ENCODE measurements at places on chromosomes 3 and 15.

DNA sequence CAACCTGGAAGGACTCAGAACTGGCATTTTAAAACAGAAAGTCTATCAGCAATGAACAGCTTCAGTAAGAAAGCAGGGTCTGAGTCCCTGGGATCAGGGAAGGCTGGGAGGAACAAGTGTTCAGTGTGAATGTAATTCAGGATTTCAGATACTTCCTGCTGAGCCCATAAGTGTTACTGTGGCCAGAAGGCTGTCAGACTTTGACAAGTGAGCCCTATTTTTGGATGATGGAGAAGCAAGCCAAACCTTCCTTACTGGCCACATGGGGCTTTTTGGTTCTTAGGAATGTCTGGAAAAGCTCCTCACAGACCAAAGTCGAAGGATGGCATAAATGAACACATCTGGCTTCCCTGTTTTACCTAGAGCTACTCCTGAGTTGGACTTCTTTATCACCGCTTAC is 157.2 kb downstream of the BBX start:
- no peak for DNase-seq

DNA sequence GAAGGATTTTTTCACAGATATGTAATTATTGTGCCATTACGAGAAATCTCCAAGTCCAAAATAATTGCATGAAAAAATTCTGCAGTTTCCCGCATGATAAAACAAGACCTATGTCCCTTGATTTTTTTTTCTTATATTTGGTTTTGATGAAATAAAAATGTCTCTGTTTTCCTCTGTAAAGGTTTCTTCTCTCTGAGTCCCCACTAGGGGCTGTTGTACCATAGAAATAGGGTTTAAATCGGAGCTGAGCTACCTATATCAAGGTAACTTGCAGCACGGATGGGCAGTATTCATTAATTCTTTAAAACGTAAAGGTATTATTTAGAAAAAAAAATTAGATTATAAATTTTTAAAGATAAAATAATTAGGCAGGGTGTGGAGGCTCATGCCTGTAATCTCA is 66.6 kb upstream of the IGF1R start:
- DNase-seq = no peak

GRCh38 chr3:127164615-127165014 is 28.3 kb upstream of the PRR23E start:
- no peak for DNase-seq

- DNase-seq = no peak
These were observed 226.9 kb downstream of the CACNA2D3 start for GRCh38 chr3:54349231-54349652.

DNA sequence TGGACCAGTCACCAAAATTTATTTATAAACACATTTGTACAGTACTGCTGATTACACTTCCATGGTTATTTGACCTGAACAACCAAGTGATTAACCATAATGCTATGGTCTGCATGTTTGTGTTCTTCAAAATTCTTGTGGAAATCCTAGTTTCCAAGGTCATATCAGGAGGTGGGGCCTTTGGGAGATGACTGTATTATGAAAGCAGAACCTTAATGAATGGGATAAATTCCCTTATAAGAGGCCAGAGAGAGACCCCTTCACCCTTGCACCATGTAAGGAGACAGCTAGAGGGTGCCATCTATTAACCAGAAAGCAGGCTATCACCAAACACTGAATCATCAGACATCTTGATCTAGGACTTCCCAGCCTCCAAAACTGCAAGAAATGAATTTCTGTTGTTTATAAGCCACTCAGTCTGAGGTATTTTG is 1.9 kb downstream of the SCAPER start:
- DNase-seq = no peak

- DNase-seq = no peak
These were observed 259.1 kb downstream of the OPA1 start for GRCh38 chr3:193851941-193852674.

DNA sequence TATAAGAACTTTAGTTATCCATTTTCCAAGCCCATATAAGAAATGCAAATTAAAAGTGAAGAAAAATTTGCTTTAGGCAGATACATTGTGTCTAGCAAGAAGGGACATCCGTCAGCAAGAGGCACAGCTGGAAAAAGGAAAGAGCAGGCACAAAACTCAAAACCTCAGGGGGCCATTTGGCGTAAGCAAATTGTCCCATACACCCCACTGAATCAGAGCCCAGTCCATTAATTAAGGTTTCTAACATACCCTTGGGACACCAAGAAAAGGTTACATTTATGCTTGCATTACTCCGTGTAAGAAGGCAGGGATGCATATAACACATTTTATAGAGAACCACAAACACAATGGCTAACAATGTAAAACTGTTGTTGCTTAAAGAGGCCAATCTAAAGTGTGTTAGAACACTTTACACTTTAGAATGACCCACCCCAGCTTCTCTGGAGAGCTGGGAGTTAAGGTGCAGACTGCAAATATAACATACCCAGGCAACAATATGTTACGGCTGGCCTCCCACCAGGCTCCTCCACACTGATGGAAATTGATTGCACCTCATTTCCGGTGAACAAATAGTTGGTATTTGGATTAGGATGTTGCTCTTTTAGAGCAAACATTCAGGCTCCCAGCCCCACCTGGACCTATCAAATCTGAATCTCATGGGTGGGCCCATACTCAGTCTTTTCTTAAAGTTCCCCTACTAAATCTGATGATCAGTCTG is 23.2 kb downstream of the SEMA5B start:
- DNase-seq = no peak

DNA sequence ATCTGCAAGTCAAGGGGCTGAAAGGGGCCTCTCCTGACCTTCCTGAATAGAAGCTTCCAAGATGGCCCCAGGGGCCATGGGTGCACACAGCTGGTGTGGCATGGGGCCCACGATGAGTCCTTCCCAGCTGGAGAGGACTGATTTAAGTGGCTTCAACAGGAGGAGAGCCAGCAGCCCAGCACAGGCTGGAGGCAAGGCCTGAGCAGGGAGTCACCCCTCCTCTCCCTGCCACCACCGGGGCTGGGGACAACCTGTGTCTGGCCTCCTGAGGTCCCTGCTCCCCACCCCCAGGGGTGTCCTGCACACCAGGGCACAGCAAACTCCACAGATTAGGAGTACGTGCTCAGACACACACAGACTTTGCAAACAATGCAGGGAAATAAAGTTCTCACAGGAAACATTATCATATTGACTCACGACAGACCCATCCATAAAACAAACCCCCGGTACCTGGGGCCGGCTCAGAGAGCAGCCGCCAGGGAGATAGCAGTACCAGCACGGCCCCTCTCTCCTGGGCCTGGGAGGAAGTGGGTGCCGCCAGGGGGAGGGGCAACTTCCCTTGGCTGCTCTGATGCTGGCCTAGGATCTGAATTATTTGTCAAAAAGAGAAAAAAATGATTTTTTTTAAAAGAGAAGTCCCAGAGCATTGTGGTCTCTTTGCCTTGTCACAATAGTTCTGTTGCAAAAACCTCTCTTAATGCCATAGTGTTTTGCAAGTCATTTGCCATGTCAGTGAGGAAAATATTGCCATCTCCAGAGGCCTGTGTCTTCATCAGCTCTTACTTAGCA is 21.9 kb upstream of the TSEN2 start:
- DNase-seq = no peak

DNA sequence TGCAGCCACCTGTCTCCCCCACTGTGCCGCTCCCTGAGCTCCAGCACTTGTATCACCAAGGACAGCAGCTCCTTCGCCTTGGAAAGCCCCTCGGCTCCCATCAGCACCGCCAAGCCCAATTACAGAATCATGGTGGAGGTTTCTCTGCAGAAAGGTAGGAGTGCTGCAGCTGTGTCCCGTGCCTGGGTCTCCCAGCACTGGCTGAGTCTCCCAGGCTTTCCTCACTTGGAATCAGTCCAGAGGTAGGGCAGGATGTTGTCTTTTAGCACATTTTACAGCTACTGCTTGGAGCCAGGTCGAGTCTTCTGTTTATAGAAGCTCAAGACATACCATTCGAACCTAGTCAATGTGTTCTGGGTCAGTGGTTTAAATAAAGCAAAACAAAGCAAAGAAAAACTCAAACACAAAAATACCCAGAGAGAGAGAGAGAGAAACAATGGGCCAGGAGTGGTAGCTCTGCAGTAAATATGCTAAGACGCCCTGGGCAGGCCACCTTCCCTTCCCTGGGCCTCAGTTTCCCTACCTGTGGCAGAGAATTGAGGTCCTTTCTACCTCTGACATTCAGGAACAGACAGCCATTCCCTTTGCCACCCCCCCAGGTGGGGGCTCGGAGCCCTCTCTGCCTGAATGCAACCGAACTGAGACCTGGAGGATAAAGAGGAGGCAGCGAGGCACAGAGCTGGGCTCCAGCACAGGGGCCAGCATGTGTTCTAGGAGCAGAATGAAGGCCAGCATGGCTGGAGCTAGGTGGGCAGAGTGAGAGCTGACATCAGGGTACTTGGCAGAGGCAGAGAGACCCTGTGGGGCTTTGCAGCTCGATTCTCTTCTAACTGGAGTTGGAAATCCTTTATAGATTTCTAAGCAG is 44.1 kb downstream of the STARD5 start:
- DNase-seq = no peak

DNA sequence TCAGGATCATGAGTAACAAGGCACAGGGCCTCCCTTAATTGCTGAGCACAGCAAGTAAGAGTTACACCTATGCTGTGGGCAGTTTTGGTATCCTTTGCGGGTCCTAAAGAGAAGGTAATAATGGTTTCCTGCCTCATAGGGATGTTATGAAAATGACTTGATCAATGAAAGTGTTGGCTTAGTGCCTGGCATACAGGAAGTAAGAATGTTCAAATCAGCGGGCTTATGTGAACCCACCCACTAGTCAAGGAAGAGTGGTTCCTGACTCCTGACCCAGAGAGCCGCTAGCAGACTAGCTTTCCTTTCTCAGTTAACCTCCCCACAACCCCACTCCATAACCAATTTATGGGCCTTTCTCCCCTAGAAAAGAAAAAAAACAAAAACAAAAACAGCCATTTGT is 5.2 kb upstream of the ADAMTS9 start:
- no peak for DNase-seq

DNA sequence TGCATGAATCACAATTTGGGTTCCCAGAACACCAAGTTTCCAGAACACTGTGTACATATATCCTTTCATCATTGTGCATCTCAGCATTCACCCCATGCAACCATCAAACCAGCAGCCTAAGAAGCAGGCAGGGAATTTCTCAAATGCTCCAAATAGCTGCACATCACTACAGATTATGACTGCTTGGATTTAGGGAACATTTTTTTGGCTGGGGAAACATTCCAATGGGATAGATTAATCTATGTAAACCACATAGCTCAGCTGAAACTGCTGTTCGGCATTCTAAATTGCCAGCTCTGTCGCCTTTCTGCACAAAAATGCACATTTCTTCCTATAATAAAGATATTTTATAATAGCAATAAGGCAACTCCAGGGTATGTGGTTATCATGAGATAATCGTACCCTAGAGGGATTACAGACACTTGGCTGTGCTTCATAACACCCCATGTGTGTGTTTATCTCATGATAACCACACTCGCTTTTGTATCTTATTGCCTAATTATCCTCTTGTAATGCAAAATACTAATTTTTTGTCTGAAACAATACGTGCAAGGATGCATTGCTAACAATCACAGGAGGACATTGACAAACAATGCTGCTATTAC is 483.7 kb upstream of the DPH6 start:
- peak; percentile 72 for DNase-seq

DNA sequence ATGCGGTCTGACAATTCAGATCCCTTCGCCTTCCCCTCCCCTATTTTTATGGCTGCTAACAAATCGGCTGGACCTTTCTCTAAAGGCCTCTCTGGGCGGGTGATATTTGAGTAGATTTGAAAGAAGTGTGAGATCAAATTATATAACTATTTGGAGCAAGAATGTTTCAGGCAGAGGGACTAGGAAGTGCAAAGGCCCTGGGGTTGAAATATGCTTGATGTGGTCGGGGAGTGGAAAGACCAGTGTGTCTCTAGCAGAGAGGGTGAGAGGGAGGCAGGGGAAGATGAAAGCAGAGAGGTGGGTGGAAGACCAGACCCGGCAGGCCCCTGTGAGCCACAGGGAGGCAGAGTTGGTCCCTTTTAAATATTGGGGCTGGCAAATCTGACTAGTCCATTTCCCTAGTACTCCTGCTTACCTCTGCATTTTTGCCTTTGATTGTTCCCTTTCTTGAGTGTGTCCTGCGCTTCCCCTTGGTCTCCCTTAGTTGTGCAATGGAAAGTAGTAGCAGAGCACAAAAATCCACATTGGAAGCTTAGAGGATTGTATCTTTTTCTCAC is 32.3 kb downstream of the SLCO3A1 start:
- DNase-seq = no peak

DNA sequence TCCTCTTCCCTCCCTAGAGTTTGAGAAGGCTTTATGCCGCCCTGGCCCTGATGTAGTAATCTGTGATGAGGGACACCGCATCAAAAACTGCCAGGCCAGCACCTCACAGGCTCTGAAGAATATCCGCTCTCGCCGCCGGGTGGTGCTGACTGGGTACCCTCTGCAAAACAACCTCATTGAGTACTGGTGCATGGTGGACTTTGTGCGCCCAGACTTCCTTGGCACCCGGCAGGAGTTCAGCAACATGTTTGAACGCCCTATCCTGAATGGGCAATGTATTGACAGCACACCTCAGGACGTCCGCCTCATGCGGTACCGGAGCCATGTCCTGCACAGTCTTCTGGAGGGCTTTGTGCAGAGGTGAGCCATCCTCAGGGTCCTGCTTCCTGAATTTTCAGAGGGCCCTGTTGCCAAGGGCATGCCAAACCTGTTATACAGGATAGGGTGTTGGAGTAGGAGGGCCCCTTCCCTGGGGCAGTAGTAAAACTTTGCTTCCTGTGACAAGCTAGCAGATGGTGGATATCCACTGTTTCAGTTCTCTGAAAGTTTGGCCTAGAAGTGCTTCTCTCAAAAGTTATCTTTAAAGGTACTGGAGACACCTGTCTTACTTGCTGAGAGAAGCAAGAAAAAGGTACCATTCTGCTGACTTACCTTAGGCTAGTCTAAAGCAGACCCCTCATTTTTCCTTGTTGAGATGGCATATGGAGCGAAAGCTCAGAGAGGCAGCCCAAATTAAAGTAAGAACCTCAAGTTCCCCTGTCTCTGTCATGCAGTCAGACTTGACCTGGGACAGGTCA is 33.7 kb upstream of the TEX264 start:
- no peak for DNase-seq

DNA sequence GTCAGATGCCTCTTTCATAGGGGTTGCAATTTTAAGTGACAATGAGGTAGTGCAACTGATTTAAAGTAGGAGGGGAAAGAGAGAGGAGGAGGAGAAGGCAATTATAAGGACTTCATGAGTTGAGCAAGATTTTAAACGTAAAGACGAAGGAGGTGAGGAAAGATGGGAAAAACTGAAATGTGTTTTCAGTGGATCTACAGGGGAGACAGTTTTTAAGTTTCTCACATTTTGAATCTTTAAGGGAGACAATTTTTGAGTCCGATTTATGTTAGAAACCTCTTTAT is 68.7 kb upstream of the LIMD1 start:
- no peak for DNase-seq

GRCh38 chr3:122929188-122930062 is 98.1 kb downstream of the SEMA5B start:
- DNase-seq = no peak

Data from retinal pigment epithelial cell (primary cell).